ENCODE measurements at places on chromosomes 12 and 14.

- DNase-seq, result no peak
These were observed 1.6 kb downstream of the ART4 start for GRCh38 chr12:14841761-14842160.

DNA sequence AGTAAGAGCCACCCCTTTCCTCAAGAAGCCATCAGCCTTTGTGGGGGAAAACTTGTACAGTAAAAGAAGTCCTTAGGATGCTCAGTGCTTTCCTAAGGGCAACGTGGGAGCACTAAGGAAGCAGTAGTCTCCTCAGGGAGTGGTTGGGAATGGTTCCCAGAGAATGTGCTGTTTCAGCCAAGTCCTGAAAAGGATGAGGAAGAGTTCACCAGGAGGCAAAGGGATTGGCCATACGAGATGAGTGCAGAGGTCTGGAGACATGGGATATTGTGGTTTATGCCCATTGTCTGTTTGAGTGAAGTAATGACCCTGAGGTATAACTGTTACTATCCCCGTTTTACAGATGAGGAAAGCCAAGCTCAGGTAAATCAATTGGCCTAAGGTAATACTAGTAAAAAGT is 86.0 kb upstream of the ATF1 start:
- no peak for DNase-seq

DNA sequence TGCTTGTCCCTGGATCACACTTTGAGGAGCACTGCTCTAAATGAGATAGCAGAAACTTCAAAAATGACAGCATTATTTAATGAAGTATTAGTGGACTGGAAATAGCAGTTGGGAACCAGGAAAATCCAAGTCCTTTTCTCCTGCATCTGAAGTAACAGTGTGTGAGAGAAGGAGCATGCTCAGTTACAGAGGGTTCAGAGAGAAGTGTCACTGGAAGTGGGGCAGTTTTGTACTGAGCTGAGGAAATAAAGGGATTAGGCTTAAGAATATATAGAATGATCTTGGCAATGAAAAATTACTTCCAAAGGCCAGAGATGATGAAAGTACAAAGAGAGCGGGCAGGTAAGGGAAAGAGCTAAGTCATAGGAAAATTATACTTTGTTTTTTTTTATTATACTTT is 130.9 kb downstream of the MIPOL1 start:
- no peak for DNase-seq

DNA sequence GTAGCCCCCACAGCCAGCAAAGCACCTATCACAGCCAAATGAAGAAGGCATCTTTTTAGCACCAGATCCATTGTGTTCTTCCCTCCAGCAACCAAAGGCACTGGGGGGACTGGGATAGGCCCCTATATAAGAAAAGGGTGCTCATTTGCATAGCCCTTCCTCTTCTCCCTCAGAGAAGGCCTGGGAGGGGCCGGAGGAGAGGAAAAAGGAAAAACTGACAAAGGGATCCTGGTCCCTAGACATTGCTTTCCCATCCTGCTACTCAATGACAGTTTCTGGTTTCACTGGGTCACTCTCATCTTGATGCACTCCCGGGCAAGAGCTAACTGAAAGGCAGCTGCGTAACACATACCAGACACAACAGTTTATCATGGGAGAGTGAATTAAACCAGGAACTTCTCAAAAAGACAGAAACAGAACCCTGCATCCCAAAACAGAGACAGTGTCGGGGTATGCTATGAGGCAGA is at the start of gene PMEL:
Gene PMEL, minus strand, starts transcription at position 102 of the 467 bp plus-strand sequence. Its CDS starts 31 bp downstream, at position 71.
- DNase-seq, result no peak

GRCh38 chr14:82060219-82060618 is 526.6 kb upstream of the SEL1L start:
- DNase-seq, result no peak

- no peak for DNase-seq
These were observed 594 bp downstream of the ARHGDIB start for GRCh38 chr12:14960548-14961465.

- DNase-seq, result no peak
These were observed 26.2 kb downstream of the DIO3 start for GRCh38 chr14:101587441-101587911.

GRCh38 chr12:23611320-23611719 is 338.1 kb downstream of the SOX5 start:
- DNase-seq, result no peak

- peak; percentile 48 for DNase-seq
These were observed 383.8 kb downstream of the PCNX1 start for GRCh38 chr14:71290960-71291466.

DNA sequence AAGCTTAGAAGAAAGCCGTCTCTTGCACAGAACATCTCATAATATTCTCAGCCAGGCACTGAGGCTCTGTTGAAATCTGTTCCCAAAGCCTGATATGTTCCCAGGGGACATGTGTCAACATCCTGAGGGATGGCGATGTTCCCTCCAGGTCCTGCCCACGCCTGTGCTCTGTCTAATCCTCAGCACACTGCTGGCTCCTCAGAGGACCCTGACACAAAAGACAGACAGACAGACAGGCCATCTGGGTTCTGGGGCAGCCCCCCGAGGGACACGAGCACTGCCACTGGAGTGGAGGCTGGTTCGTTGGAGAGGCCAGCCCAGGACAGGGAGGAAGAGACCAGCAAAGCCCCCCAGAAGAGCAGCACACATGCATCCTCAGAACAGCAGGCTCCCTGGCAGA is 27.8 kb downstream of the CHGA start:
- no peak for DNase-seq

GRCh38 chr14:68757618-68758081 is 35.2 kb downstream of the ZFP36L1 start:
- DNase-seq, result no peak

GRCh38 chr12:94674051-94674451 is 23.7 kb upstream of the TMCC3 start:
- DNase-seq, result no peak

DNA sequence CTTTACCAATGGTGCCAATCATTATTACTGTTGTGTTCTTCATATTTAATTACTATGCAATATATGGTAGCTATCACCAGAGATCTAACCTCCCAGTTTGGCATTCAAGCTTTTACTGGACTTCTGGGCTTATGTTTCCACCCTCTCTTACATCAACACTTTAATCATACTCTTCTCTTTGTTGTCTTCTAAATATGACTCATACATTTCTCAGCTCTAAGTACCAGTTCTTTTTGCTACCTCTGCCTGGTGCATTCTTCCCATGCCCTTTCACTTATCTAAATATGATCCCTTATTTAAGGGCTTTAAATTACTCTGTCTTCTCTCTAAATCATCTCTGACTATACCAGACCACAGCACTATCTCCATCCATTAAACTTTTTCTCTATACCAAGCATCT is 246.1 kb upstream of the CCDC196 start:
- no peak for DNase-seq

- no peak for DNase-seq
These were observed 1973.0 kb upstream of the FLRT2 start for GRCh38 chr14:83556746-83557453.

GRCh38 chr14:42911642-42912041 is 1305.0 kb downstream of the LRFN5 start:
- DNase-seq, result no peak

DNA sequence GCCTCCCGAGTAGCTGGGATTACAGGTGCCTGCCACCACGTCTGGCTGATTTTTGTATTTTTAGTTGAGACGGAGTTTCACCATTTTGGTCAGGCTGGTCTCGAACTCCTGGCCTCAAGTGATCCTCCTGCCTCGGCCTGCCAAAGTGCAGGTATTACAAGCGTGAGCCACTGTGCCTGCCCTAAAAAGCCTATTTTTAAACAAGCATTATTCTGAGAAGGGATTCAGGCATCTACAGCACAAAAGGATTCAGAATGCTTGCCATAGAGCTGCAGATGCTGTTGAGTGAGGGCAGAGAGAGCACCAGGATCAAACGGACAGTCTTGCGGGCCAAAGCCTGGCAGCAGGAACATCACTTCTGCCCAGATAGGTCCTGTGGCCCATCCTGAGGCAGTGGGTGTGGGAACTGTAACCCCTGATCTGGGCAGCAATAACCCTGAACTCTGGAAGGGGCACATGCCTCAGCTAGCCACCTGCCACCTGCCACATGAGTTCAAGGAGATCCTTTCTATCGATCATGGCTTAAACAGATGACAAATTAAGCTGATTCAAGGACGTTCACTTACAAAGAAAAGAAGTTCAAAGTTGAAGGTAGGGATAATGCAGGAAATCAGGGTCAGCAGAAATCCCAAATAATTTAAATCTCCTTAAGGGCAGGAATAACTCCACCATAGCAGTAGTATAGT is 16.8 kb upstream of the SNX6 start:
- no peak for DNase-seq

DNA sequence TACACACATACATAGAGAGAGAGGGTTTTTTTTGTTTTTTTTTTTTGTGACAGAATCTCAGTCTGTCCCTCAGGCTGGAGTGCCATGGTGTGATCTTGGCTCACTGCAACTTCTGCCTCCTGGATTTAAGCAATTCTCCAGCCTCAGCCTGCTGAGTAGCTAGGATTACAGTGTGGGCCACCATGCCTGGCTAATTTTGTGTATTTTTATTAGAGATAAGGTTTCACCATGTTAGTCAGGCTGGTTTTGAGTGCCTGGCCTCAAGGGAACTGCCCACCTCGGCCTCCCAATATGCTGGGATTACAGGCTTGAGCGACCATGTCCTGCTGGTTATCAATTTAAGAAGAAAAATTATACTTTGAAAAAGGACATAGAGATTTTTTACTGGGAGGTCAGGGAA is 710.6 kb downstream of the SLC6A15 start:
- DNase-seq, result no peak

DNA sequence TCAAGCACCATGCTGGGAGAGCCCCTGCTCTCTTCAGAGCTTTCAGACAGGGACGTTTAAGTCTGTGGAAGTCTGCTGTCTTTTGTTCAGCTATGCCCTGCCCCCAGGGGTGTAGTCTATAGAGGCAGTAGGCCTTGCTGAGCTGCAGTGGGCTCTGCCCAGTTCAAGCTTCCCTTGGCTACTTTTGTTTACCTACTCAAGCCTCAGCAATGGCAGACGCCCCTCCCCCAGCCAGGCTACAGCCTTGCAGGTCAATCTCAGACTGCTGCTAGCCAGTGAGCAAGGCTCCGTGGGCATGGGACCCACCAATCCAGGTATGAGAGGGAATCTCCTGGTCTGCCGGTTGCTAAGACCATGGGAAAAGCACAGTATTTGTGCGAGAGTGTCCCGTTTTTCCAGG is 37.4 kb upstream of the C12orf71 start:
- no peak for DNase-seq

- no peak for DNase-seq
These were observed 4.5 kb upstream of the PLA2G1B start for GRCh38 chr12:120332041-120332440.

DNA sequence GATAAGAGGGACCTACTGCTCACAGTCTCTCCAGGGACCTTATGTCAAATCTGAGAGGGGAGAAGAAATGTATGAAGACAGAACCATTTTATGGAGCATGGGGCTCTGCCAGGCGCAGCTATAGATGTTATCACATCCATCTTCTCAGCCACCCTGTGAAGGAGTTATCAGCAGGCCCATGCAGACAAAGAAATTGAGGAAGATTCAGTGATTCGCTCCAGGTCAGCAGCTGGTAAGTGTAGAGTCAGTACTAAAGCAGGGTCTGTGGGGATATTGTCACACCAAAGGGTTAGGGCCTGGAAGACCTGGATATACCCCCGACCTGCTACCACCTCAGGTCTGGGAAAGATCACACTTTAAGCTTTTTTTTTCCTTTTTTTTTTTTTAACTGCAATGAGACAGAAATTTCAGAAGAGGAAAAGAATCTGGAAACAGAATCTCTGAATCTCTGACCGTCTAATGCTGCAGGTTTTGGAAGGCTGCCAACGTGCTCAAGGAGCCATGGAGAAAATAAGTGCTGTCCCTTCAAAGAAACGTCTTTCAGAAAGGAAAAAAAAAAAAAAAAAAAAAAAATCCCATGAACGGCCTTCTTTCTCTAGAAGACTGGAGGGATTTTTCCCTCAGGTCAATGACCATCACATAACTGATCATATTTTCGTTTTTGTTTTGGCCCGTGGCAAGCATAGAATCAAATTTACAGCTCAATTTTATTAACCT is 73.3 kb upstream of the PLEKHG7 start:
- DNase-seq, result no peak

GRCh38 chr12:19144287-19144686 is 14.8 kb downstream of the PLEKHA5 start:
- no peak for DNase-seq

- DNase-seq, result peak; percentile 47
These were observed 31.3 kb downstream of the GABARAPL1 start for GRCh38 chr12:10243818-10244520.

DNA sequence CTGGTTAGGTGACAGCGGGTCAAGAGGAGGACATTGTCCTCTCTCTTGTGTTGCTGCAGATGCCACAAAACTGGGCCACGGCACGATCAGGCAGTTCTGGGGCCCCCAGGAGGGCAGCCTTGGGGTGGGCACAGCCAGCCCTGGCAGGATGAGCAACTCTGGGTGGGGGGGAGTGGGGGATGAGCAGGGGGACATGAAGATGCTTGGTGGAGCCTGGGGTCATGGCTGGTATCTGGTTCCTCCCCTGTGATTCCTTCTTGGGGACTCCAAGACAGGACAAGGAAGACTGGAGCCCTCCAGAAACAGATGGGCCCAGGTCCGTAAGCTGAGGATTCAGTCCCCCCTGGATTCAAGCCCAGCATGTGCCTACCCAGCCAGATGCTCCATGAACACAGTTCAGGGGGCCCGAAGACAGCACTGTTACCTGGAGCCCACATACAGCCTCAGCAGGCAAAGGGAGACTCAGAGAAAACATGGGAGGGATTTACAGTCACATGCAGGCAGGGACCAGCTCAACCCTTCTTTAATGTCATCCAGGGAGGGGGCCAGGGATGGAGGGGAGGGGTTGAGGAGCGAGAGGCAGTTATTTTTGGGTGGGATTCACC is 10.4 kb downstream of the SERPINA1 start:
- no peak for DNase-seq
